ENCODE measurements at places on chromosomes 3 and 15. TPM values are rescaled to one million over a fixed set of nuclear protein-coding genes. Genes with fewer than 3 reads are reported as not detected.
A peak's percentile ranks its signal among the peaks of the same experiment; 100 is the strongest.

DNA sequence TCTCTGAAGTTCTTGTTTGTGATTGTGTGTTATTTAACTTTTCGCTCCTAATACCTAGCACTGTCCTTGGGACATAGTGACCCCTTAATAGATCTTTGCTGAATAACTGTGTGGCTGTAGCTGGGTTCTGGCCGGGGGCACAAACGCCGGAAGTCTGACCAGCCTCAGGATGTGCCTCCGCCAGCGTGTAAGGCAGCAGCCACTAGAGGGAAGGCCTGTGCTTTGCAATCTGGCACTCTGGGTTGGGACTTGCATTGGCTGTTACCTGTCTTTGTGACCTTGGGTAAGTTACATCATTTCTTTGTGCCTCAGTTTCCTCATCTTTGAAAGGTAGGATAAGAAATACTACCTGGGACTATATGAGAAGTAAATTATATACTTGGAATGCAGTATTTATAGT is 158.7 kb downstream of the GHSR start:
- peak; percentile 65 for DNase-seq

GRCh38 chr15:35358824-35359223 is 187.1 kb downstream of the DPH6 start:
- DNase-seq = no peak

DNA sequence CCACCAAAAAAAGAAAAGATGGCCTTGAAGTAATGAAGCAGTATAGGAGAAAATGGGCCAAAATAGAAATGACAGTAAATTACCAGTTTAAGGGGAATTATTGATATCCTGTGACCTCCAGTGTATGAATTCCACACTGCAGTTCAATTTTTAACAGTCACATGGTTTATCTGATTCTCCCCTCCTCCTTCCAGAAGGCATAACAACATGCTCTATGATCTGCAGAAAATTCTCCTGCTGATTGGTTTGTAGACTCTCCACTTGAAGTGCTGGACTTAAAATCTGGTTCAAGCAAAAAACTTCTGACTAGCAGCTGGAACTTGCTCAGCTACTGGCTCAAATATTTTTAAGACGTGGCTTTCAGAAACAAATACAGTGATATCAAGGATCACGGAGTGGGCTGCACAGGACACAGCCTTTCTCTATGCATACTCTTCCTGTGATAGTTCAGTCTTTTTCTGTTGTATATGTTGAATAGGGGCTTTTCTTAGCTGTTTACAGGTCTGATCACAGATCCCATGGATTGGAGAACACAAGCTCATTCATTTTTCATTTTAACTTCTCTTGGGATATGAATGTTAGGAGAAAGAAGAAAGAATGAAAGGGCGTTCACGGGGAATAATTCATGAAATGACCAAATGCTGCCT is 211.5 kb downstream of the LSAMP start:
- peak; percentile 93 for DNase-seq

GRCh38 chr3:171829841-171830517 is 13.2 kb upstream of the TMEM212 start:
- peak; percentile 91 for DNase-seq

GRCh38 chr3:158458464-158458863 is 112.5 kb upstream of the MLF1 start:
- DNase-seq = no peak

DNA sequence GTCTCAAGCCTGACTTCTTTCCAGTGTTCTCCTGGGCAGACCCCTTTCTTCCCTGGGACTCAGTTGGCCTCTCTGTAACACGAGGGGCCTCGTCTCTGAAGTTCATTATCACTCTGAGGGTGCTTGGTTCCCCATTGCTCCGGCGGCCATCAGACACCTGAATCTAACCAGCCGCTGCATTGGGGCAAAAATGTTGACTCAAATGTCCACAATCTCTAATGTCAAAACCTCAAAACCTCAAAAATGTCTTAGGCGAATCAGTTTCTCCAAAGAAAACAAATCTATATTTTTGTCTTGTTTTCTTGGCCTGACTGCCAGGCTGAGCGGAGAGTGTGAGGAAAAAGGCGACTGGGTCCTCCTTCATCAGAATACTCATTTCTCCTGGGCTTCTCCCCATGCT is 220.7 kb downstream of the VPS13C start:
- no peak for DNase-seq

DNA sequence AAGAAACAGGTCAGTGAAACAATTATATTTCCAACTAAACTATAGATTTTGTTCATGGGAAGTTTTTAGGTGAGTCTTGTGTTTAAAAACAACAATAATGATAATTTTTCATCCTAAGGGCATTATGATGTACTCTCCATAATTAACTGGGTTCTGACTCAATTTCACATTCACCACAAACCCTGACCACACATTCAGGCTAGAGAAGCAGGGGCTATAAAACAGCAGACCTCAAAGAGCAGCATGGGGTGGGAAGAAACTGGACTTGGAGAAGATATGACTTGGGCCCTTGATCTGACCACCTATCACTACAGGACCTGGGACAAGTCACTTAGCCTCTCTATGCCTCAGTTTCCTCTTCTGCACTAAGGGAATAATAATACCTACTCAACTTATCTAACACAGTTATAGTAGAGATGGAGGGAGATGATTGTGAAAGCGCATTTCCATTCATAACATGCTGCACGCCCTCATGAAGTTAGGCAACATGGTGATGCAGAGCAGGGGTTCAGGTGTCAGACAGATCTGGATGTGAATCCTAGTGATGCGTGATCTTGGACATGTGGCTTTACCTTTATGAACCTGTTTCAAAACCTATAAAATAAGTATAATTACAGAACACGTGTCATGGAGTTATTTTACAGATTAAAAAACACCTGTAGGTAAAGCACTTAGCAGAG is 63.0 kb upstream of the ACP3 start:
- no peak for DNase-seq

- DNase-seq = no peak
Observed at GRCh38 chr3:61415201-61415600, 146.2 kb upstream of the PTPRG start.

DNA sequence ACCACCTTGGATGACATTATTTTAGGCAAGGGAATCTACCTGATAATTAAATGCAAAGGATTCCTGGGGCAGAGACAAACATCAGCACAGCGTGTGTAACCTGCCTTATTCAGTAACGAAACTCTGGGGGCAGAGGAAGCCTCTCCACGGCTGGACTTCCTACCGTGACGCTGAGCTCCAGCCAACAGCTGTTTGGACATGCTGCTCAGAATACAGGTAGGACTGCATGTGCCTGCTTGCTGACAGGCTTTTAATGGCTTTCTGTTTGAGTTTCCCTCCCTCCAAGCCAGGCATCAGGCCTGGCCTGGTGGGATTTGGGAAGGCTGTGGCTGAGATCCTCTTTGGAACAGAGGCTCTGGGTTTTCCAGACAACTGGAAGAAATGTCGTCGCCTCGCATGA is 150.6 kb downstream of the ADAMTS17 start:
- DNase-seq = no peak

DNA sequence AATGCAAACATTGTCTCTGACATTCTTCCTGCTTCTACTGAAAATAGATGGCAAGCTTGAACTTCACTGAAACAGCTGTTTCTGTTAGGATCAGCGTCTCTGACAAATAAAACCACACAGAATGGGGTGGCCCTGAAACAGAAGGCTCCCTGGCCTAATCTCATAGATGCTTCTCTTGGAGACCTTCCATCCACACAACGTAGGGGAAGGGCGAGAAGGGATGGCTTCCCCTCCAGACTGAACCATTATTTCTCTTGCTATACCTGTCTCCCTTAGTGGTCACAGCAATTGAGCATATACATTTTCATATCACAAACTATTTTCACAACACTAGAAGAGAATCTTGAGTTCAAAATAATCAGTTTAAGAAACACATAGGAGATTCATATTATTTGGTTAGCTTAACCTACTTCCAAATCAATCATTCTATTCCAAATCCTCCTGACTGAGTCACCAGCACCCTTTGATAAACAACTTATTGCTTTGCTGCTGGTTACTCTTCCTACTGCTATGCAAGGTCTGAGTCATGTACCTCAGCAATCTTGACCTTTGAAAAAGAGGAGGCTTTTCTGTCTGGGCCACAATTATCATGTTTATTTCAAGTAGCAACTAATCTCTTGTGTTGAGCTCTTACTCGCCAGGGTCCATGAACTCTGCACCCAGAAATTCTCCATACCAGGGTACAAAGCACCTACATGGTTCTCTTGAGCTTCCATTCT is 45.5 kb downstream of the CBLB start:
- peak; percentile 42 for DNase-seq

DNA sequence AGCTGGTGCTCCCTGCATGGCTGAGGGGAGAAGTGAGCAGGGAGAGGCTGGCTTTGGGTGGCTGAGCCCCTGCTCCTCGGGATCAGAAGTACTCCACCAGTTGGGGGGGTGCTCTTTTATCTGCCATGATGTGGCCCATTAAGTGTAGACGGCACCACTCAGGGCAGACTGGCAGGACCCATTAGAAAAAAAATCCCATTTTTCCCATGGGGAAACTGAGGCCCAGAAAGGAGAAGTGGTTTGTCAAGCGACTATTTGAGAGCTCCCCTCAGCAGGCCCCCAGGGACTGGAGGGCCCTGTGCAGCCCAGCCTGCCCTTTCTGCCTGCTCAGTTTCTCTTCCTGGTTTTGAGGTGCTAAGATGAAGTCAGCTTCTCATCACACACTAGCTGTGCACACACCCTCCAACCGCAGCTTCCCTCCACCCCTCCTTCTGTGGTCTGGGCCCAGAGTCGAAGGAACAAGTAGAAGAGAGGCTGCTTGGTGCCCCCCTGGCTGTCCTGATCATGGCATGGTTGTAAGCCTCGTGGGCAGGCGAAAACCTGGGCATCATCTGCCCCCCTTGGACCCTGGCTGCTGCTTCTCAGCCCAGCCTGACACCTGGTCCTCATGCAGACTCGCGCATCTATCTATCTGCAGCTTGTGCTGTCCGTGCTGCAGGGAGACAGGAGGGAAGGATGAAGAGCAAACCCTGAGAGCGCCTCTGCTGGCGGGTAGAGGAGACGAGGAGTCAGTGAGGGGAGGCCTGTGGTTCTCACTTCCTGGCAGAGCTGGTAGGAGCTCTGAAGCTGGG is 5.6 kb downstream of the CSK start:
- DNase-seq = peak; percentile 84

DNA sequence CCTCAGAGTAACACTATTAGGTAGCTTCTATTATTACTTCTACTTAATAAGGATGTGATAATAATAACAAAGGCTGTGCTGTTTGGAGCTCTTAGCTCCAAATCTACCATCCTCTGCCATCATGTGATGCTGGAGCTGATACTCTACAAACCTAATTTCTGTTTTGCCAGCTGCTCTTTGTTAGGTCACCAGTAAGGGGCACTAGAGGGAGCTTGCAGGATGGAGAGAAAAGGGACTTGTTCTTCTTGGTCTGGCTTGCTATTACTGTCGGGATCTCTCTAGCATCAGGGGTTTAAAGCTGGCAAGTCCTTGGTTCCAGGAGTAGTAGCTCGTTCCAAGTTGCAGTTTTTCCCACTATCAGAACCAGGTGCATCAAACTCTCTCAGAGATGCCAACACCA is 194.9 kb upstream of the KBTBD8 start:
- DNase-seq = peak; percentile 42

DNA sequence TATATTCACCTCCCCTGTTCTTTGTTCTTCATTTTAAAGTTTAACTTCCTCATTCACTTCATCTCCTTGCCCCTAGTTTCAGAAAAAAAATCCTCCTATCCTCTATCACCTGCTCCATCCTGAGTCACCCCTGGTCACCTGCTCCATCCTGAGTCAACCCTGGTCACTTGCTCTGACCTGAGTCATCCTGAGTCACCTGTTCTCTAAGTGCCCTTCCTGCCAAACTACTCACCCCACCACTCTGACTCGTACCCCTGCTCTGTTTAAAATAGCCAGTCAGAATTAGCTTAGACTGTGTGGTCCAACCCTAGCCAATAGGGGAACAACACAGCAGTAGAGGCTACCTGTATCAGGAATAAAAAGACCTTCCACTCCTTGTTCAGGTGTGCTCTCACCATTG is 716.9 kb downstream of the ZBBX start:
- DNase-seq = no peak

- DNase-seq = no peak
Observed at GRCh38 chr15:51448622-51449399, 107.4 kb downstream of the GLDN start.

- DNase-seq = no peak
Observed at GRCh38 chr3:167148136-167148535, 232.0 kb downstream of the ZBBX start.

DNA sequence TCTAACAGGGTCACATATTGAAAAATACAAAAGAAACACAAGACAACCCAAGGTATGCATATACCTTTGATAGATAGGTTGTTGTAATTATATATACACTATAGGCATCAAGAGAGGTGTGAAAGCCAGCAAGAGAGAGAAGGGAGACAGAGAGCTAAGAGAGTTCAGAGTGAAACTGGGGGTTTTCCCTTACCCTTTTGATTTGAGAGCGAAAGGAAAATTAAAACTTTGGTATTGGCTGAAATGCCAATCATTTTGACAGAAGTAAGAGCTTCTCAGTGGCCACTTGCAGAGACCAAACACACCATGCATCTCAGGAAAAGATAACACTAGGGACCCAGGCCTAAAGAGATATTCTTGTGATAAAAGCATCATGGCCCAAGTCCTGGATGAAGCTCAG is 183.6 kb downstream of the SHOX2 start:
- DNase-seq = no peak

GRCh38 chr15:51341366-51342226 is at the start of gene GLDN:
Gene GLDN (plus strand): TSS chr15:51341655. CDS start chr15:51341685, 30 bp downstream.
- no peak for DNase-seq

DNA sequence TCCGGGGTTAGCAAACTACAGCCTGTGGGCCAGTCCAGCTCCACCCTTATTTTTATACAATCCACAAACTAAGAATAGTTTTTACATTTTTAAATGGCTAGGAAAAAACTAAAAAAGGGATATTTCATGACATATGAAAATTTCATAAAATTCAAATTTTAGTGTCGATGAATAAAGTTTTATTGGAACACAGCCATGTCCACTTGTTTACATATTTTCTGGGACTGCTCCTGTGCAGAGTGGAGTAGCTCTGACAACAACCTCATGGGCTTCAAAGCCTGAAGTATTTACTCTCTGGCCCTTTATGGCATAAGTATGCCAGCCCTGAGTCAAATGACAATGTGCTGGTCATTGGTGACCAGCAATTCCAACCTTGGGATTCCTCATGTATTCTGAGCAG is 17.2 kb downstream of the EFCC1 start:
- no peak for DNase-seq

- no peak for DNase-seq
Observed at GRCh38 chr15:87021751-87022150, 942.1 kb downstream of the AGBL1 start.

- no peak for DNase-seq
Observed at GRCh38 chr3:131048030-131048429, 21.4 kb downstream of the NEK11 start.

The POTEB3 gene
- not detected for total RNA-seq

The STAC gene
- 2.2 TPM for total RNA-seq

The GFM1 gene
- 71.5 TPM for total RNA-seq

The TPRG1 gene
- 0.45 TPM for total RNA-seq

The PARP15 gene
- total RNA-seq = 0.37 TPM

The OIP5 gene
- 12.8 TPM for total RNA-seq

The HCN4 gene
- total RNA-seq = not detected

The FMN1 gene
- 87.0 TPM for total RNA-seq

The LOXL1 gene
- not detected for total RNA-seq

The TMEM207 gene
- 0.21 TPM for total RNA-seq

The TTLL13 gene
- not detected for total RNA-seq

The PLXNB1 gene
- 4.9 TPM for total RNA-seq
